ENCODE measurements at places on chromosomes 6 and 20. TPM values are rescaled to one million over a fixed set of nuclear protein-coding genes. Genes with fewer than 3 reads are reported as not detected.

DNA sequence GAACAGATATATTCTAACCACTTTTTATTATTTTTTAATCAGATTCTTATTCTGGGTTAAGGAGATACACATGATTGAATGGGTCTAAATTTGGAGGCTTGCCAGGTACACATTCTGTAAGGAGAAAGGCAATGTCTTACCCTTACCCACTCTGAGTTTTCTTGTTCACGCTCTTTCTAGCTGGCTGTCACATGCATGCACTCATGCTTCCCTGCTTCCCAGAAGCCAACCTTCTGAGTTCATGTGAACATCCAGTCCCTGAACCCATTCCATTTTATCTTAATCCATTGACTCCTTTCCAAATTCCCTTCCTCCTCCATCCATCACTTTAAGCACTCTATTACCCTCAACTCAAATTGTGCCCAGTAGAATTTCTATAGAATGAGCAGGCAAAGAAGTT lies 17.5 kb upstream of the MOCS1 start:
- H3K4me3 ChIP-seq, result no peak overlapping the region
- DNase-seq, result no peak
- H3K27ac ChIP-seq, result no peak overlapping the region
- H3K36me3 ChIP-seq, result no peaks in the 10 kb centered on the region

Gene RGS17
- total RNA-seq, result not detected

DNA sequence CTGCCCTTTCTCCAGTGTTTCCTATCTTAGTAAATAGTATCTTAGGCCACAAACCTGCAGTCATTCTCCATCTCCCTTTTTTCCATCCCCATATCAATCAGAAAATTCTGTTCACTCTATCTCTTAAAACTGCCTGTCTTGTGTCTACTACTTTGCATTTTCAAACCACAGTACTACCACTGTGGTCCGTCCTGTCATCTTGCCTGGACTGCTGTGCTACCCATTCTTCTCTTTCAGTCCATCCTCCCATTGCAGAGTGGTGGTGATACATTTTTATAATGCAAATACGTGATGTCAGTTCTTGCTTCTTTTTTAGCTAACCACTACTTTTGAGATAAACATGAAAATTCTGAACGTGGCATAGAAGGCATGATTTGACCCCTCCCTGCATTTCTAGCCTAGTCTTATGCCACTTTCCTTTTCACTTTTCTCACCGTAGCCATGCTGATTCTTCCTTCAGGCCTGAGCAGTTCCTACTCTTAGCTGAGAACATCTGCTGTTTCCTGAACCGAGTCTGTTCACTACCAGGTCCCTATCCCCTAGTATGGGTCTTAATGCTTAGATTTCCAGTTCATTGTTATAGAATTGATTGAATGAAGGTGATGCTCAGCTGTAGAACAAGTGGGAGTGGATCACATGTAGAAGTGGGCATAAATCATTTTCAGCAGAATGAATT lies 13.8 kb downstream of the TBPL1 start:
- H3K27ac ChIP-seq, result peak overlapping the region; percentile 16
- peaks cover 3% of the 10 kb centered on the region for H3K36me3 ChIP-seq
- H3K4me3 ChIP-seq, result no peak overlapping the region
- no peak for DNase-seq
- peaks cover 20% of the 10 kb centered on the region for H3K4me1 ChIP-seq
- no peaks in the 10 kb centered on the region for H3K27me3 ChIP-seq

DNA sequence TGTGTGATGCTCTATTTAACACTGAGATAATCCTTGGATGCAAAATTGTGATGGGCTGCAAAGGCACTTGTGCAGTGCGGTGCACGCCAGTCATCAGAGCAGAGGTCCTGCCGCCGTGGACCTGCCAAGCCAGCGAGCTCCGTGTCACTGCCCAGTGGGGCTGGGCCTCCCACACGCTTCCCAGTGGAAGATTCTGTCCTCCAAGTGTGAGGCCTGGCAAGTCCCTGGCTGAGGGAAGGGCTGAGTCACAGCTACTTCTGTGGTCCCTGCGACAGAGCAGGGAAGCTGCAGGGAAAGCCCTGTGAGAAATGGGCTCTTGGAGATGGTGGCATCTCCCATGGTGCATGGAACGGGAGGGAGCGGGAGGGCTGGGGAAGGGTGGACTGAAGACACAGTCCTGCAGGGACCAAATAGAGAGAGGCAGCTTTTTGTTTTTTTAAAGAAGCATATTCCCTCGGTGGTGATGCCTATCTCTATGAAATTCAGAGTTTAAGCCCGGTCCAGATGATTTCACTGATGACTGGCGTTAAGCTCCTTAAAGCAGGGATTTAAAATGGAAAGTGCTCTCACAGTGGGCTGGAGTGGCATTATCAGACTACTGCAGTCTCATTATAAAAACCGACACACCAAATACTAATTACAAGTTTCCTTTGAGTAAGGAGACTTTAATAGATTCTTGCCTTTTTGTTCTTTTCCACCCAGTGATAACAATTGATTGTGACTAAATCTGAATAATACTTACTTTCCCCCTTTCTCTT lies 413.7 kb downstream of the QKI start:
- H3K4me1 ChIP-seq, result no peaks in the 10 kb centered on the region
- no peak overlapping the region for H3K27ac ChIP-seq
- no peak overlapping the region for H3K4me3 ChIP-seq
- H3K27me3 ChIP-seq, result no peaks in the 10 kb centered on the region
- no peaks in the 10 kb centered on the region for H3K36me3 ChIP-seq

DNA sequence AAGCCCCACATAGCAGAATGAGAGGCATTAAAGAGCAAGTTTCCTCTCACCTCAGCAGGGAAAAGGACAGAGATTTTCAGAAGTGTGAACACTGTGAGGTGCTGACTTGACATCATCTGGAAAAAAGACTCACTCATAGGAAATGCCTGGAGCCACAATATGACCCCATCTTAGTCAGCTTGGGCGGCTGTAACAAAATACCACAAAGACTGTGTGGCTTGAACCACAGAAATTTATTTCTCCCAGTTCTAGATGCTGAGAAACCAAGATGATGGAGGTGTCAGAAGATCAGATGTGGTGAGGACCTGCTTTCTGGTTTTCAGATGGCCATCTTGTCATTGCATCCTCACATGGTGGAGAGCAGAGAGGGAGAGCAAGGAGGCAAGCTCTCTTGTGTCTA lies 253.1 kb downstream of the ADGB start:
- H3K4me3 ChIP-seq, result no peak overlapping the region
- DNase-seq, result peak; percentile 48
- H3K36me3 ChIP-seq, result peaks cover 2% of the 10 kb centered on the region
- H3K27ac ChIP-seq, result peak overlapping the region; percentile 14
- H3K4me1 ChIP-seq, result peaks cover 29% of the 10 kb centered on the region

DNA sequence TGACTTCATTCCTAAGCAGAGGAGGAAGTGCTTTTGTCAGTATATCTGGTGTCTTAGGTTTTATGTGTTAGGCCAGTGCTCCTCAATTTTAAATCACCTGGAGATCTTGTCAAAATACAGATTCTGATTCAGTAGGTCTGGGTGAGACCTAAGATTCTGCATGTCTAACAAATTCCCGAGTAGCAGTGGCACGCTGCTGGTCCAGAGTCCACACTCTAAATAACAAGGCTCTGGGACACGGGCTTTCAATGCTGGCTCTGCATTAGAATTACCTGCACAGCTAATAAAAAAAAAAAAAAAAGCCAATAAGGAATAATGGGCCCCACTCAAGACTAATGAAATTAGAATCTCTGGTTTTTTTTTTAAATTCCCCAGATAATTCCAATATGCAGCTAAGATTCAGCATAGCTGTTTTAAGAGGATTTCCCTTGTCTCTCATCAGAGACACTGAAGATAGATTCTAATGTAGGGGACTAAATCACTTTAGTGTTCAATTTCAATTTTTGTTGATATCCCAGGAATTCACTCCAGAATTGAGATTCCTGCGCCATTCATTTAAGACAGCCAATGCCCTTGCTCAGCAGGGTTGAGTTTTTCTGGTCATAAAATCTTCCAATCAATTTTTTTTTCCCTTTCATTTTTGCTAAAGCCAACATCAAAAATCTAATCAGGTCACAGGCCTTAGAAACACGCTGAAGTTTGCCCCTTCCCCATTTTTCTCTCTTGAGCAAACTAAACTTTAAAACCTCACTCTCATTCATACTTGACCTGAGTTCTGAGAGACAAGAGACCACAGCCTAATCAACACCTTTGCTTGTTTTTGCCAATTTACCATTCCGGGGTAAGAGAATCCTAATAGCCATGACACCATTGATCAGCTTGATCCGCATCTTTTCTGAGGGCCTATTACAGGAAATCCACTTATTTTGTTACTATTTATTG lies 2.4 kb downstream of the TDP2 start:
- H3K27ac ChIP-seq, result no peak overlapping the region
- H3K4me1 ChIP-seq, result peaks cover 45% of the 10 kb centered on the region
- DNase-seq, result no peak
- no peaks in the 10 kb centered on the region for H3K27me3 ChIP-seq
- peak overlapping the region; percentile 98 for H3K4me3 ChIP-seq

GRCh38 chr6:5697508-5697907 lies 309.2 kb downstream of the NRN1 start:
- no peak overlapping the region for H3K4me3 ChIP-seq
- peaks cover 26% of the 10 kb centered on the region for H3K4me1 ChIP-seq
- H3K36me3 ChIP-seq, result peaks cover 11% of the 10 kb centered on the region
- H3K27me3 ChIP-seq, result no peaks in the 10 kb centered on the region
- no peak overlapping the region for H3K27ac ChIP-seq

DNA sequence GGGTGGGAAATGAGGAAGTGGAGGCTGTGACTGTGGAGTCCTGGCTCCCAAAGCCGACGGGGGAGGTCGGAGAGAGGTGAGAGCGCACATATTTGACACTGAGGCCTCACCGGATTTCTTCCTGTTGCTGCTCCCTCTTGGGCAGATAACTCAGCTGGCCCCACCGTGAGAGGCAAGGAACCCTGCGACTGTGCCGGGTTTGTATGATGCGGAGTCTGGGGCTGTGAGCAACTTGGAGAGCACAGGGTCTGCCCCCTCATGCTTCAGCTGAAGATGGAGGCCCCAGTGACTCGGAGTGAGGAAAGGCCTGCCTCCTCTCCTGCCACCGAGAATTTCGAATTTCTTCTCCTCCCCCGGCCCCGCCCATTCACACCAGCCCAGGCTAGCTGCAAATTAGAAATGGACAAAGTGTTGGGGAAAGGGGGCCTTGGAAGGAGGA lies 160.6 kb downstream of the GRM4 start:
- H3K27me3 ChIP-seq, result peaks cover 2% of the 10 kb centered on the region
- H3K27ac ChIP-seq, result no peak overlapping the region
- H3K4me1 ChIP-seq, result peaks cover 4% of the 10 kb centered on the region
- H3K36me3 ChIP-seq, result no peaks in the 10 kb centered on the region
- DNase-seq, result no peak
- H3K4me3 ChIP-seq, result no peak overlapping the region

GRCh38 chr20:2163757-2164156 lies 62.1 kb downstream of the STK35 start:
- no peaks in the 10 kb centered on the region for H3K36me3 ChIP-seq
- H3K27ac ChIP-seq, result no peak overlapping the region
- peaks cover 3% of the 10 kb centered on the region for H3K27me3 ChIP-seq
- no peak overlapping the region for H3K4me3 ChIP-seq

Gene PPP1R3G
- total RNA-seq, result 0.05 TPM

Data from activated CD8-positive, alpha-beta T cell treated with anti-CD3 and anti-CD28 coated beads, Interleukin-2, amount 10 ng/mL, durations not matched to agents 7 days and 5 days (primary cell).